ENCODE measurements at places on chromosomes 6 and 20.

- DNase-seq, result no peak
Measured at GRCh38 chr6:142275236-142276006, 26.4 kb upstream of the ADGRG6 start.

DNA sequence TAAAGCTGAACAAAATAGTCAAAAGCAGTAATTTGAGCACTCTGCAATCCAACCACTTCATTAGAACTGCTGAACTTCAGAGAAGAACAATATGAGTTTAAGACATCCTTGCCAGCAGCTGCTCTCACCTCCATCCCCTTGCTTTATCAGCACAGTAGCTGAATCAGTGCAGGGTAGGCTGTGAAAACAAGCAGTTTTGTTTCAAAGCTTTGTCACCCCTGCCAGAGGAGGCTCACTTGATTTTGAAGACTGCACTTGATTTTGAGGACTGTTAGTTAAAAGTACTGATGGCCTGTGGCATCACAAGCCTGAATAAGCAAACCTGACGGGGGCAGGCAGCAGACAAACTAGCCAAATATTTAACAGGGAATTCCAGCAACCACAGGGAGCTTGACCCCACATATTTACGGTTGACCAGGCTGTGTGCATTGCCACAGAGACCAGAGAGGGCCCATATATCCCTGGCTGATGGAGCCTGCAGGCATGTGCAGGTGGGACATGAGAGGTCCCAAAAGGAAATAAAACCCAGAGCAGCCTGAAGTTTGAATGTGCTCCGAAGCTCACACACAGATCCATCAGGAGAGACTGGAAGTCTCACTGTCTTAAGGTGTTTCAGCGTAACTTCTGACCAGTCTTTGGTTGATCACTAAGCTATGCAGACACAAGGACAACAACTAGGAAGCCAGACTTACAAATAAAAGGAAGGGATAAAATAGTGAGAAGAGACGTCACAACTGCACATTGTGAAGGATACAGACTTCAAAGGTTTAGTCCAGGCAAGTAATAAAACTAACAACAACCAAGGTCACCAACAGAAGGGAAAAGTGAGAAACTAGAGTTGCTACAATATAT, 97.4 kb downstream of the PDSS2 start:
- DNase-seq, result no peak

GRCh38 chr6:32968867-32969684, 682 bp downstream of the BRD2 start:
- peak; percentile 70 for DNase-seq

GRCh38 chr6:139515511-139515910, 141.1 kb upstream of the CITED2 start:
- no peak for DNase-seq

DNA sequence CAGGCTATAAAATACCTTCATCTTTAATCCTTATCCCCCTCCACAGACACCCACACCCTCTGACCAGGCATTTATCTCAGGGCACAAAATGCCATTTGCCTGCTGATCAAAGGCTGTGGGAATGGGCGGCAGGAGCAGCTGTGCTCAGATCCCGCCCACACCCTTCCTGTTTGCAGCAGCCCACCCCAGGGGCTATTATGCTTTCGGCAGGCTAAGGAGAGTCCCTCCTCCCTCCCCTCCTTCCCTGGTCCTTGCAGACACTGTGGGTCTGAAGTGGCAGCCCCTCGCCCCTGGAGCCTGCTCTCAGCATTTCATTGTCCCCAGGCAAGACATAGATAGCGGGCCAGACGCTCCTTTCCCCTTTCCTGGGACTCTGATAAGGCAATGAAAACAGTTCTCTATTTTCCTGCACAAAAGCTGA, 220.8 kb upstream of the HEY2 start:
- DNase-seq, result no peak

GRCh38 chr6:11714798-11715285, 63.8 kb downstream of the ADTRP start:
- no peak for DNase-seq

DNA sequence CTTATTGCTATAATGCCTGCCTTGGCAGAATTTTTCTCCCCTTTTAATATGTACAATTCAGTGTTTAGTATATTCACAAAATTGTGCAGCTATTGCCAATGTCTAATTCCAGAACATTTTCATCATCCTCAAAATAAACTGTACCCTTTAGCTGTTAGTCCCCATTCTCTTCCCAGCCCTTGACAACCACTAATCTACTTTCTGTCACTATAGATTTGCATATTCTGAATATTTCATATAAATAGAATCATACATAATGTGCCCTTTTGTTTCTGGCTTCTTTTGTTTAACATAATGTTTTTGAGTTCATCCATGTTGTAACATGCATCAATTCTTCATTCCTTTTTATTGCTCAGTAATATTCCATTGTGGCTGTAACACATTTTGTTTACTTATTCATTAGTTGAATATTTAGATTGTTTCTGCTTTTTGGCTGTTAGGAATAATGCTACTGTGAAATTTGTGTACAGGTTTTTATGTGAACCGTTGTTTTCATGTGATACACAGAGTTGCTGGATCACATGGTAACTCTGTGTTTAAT, 22.4 kb downstream of the STK4 start:
- no peak for DNase-seq

DNA sequence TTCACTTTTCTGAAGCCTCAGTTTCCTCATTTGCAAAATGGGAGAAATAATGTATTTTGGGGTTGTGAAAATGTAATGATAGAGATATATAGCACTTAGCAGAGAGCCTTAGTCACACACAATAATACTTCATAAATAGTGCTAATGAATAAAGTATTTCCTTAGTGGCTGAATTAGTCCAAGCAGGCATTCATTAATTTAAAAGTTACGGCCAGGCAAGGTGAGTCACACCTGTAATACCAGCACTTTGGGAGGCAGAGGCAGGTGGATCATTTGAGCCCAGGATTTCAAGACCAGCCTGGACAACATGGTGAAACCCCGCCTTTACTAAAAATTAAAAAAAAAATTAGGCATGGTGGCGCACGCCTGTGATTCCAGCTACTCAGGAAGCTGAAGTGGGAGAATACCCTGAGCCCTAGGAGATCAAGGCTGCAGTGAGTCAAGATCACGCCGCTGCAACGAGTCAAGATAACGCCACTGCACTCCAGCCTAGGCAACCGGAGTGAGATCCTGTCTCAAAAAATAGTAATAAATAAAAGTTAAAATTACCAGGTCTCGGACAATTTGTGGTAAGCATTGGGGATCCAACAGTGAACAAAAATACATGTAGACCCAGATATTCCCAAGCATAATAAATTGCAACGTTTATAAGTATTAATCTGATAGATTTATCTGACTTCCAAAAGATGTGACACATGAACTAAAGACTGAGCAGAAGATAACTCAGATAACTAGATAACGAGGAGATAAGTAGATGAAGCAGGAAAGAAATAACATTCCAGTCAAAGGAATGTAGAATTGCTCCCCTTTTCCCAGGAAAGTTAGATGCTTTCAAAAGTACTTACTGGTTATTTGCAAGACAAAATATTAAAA, 2.1 kb upstream of the IBTK start:
- no peak for DNase-seq

- no peak for DNase-seq
Measured at GRCh38 chr20:9139106-9139833, 70.4 kb downstream of the PLCB4 start.

GRCh38 chr6:11414176-11414963, 123.2 kb upstream of the TMEM170B start:
- no peak for DNase-seq

- no peak for DNase-seq
Measured at GRCh38 chr20:63124092-63124781, 91.7 kb downstream of the YTHDF1 start.

- DNase-seq, result no peak
Measured at GRCh38 chr6:107152638-107153430, 37.5 kb upstream of the BEND3 start.

DNA sequence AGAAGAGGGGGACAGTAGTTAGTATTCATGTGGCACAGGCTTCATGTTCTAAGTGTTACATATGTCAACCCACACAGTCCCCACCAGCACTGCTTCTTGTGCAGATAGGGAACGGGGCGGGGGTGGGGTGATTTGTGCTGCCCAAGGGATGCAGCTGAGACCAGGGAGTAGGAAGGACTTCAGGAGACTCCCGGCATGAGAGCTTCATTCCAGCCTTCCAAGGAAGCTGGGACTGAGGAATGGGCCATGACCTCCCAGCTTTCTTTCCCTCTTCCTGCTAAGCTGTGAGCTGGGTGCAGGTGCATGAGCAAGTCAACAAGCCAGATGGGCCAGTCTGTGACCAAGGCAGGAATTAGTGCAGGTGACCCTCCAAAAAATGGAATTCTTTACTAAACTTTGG, 9.2 kb downstream of the BEND3 start:
- no peak for DNase-seq

- no peak for DNase-seq
Measured at GRCh38 chr6:119323478-119323877, 26.1 kb downstream of the MAN1A1 start.

DNA sequence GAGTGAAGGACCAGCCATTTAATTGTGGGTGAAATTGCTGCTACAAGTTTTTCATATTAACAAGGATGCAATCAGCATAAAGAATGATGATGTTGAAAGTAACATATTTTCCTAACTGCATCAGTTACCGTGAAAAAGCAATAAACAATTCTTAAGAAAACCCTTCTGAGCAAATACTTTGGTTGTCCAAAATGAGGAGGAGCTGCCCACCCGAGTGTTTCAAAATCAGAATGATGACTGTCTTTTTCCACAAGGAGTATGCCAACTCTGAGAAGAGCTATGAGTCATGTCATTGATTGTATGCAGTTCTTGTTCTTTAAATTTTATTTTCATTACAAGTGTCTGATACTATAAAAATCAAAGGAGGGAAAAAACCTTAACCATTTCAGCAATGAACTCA, 470.5 kb downstream of the COL12A1 start:
- no peak for DNase-seq

GRCh38 chr6:95127261-95127660, 450.1 kb upstream of the MANEA start:
- DNase-seq, result no peak

- DNase-seq, result no peak
Measured at GRCh38 chr6:91562955-91563354, 976.1 kb upstream of the MAP3K7 start.
